ENCODE measurements at places on chromosomes 13 and 19. TPM values are rescaled to one million over a fixed set of nuclear protein-coding genes. Genes with fewer than 3 reads are reported as not detected.

- DNase-seq, result no peak
These were observed 292.8 kb downstream of the DCLK1 start for GRCh38 chr13:35838356-35838755.

DNA sequence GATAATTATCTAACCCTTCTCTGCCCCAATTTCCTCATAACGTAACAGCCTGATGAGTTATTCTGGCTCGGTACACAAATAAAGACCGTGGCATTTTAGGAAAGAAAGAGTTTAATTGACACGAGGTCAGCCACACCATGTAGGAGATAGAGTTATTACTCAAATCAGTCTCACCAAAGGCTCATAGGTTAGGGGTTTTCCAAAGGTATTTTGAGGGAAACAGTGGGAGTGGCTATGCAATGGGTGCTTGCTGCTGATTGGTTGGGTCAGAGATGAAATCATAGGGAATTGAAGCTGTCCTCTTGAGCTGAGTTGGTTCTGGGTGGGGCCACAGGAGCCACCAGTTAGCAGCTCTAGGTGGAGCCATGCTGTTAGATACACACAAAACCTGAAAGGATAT is 137.5 kb downstream of the FREM2 start:
- no peak for DNase-seq

GRCh38 chr19:40154121-40154680 is 37.0 kb upstream of the MAP3K10 start:
- DNase-seq, result no peak

DNA sequence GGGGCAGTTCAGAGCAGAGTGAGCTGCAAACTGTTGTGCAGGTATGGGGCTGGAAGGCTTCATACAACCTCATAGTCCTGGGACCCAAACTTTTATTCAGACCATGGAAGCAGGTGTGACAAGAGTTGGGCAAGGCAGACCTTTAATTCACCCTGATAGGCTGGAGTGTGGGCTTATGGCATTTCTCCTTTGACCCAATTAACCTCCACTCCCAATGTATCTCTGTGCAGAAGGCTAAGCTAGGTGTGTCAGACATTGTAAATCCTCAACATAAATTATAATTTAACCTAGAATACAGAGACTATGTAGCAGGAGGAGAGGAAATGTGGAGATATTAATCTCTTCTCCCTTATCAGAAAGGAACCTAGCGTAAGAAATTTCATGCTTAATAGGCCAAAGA is 12.2 kb upstream of the OR10H2 start:
- DNase-seq, result no peak

GRCh38 chr13:33219926-33220325 is 65.6 kb downstream of the STARD13 start:
- DNase-seq, result no peak

- DNase-seq, result no peak
These were observed 695 bp downstream of the ICAM1 start for GRCh38 chr19:10271543-10272086.

DNA sequence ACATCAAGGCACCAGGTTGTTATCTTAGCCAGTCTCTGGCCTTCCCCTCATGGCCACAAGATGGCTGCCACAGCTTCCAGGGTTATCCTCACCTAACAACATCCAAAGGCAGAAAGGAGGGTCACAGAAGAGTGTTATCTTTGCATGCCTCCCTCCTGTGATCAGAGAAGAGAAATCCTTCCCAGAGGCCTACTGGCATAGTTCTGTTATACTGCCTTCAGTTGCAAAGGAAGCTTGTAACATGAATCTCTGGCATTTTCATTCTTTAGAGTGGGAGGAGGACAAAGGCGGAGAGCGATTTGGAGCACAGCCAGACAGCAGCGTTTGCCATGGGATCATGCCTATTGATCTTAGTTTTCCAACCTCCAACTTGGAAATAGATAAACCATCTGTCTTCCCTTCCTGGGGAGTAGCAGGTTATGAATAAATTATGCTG is 135.7 kb downstream of the DNAJC15 start:
- DNase-seq, result no peak

GRCh38 chr19:30165228-30165813 is 206.9 kb upstream of the ZNF536 start:
- peak; percentile 61 for DNase-seq

GRCh38 chr13:20414546-20415305 is 110.9 kb downstream of the CRYL1 start:
- no peak for DNase-seq

GRCh38 chr13:71597150-71597549 is 269.9 kb downstream of the DACH1 start:
- DNase-seq, result no peak

DNA sequence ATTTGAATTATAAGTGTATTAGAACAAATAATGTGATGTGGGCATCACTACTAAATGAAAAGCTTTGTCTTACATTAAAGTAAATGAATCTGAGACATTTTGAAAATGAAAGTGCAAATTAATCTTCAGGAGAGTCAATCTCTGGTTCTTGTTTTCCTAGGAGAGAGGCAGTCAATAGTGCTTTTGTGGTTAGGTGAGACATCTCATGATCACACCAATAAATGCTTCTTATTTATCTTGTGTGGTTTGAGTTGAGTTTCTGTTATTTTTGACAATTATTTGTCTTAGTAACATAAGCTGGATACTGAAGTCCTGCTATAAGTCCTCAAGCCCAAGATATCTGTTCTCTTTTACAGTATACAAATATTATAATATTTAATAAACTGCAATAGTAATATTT is 1378.0 kb upstream of the PCDH9 start:
- no peak for DNase-seq

GRCh38 chr13:49749848-49750247 is 42.6 kb downstream of the KPNA3 start:
- DNase-seq, result no peak

GRCh38 chr13:74243637-74244526 is 109.7 kb upstream of the KLF12 start:
- DNase-seq, result no peak

- no peak for DNase-seq
These were observed 575 bp downstream of the SHFL start for GRCh38 chr19:10086591-10087192.

- DNase-seq, result no peak
These were observed 656 bp downstream of the PCCA start for GRCh38 chr13:100089465-100090032.

- DNase-seq, result no peak
These were observed 217.5 kb downstream of the ABCC4 start for GRCh38 chr13:95083758-95084157.

- DNase-seq, result no peak
These were observed 6.4 kb upstream of the RASL11A start for GRCh38 chr13:27264181-27264580.

DNA sequence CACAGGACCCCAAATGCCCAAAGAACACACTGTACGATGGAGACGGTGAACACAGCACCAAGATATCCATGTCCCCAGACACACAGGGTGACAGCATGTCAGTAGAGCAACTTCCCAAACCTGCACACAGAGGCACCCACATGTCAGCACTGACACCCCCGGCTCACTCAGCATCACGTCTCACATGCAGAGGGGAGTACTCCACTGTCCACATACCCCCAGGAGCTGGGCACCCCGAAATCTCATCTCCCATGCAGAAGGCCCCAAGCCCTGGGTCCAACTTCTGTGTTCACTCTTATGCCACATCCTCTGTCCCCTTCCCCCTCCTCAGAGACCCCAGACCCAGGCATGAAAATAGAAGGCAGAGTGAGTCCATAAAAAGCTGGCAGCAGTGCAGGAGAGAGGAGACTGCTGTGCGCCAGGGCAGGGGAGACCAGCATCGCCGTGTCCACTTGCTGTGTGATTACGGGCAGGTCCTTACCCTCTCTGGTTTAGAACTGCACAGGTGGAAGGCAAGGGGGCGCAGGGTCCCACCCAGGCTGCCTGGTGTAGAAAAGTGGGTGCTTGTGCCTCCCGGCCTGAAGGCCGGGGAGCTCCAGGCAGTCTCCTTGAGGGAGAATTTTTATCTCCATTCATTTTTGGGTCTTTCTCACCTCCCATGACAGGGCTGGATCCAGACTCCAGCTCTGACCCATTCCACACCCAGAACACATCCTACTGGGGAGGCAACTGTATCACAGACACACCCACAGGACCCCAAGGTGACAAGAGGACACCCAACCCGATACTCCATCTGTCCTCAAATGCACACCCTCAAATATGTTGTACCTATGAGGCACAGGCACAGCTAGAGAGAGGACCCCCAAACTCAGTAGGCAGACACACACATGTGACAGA is 17.0 kb downstream of the ERFL start:
- DNase-seq, result no peak

- no peak for DNase-seq
These were observed 181.5 kb downstream of the DNAJC3 start for GRCh38 chr13:95858286-95859075.

GRCh38 chr13:85719749-85720148 is 79.5 kb downstream of the SLITRK6 start:
- DNase-seq, result no peak

DNA sequence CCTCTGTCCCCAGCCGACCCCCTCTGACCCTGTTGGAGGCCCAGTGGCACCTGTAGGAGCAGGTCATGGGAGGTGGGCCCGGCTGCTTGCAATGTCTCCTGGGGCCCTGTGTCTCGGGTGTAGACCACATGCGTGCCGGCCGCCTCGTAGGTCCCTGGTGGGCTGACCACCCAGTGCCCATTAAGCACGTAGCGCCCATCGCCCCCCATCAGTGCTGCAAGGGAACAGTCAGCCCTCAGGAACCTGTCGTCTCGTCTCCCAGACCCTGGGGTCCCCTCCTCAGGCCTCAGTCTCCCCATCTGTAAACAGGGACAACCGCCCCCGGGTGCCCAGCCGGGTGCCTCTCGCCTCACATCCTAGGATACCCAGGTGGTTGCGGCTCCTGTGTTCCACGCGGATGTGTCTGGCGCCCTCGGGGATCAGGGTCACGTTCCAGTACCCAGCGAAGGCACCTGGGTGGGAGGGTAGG is 5.6 kb downstream of the ADAMTSL5 start:
- no peak for DNase-seq

DNA sequence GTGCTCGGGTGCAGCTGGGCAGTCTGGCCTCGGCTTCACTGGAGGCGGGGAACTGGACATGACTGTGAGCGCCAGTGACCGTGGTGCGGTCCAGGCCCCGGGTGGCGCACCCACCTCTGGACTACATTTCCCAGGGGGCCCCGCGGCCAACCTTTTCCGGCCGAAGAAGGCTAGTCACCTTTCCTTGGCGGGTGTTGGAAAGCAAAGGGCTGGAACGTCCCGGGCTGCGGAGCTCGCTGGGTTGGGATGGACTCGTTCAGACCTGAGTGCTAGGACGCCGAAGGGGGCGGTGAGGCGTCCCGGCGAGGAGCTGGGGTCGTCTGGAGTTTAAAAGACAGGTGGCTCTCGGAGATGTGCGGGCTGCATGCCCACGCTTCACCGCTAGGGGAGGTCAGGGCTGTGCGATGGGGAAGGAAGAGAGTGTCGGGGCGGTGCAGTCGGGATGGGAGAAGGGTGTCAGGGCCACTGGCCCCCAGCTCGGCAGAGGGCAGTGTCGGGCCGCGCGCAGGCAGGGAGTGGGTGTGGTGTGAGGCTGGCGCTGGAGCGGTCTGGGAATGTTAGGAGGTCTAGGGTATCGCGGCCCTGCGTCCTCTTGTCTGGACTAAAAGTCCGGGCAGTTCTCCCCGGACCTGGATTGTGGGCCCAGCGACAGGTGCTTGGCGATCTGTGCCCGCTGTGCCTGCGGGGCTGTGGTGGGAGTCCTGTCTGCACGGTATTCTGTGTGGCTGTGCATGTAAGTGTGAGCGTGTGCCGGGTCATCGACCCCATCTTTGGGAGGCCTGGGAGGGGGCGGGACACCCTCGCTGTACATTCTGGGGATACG is 57.1 kb downstream of the ZNF568 start:
- DNase-seq, result peak; percentile 91

GRCh38 chr19:38452430-38453366 is 19.2 kb downstream of the RYR1 start:
- no peak for DNase-seq

The CD33 gene
- 1.4 TPM for total RNA-seq

The HS6ST3 gene
- total RNA-seq, result 1.4 TPM

The CYTH2 gene
- total RNA-seq, result 46.4 TPM

The IGSF23 gene
- total RNA-seq, result not detected

The FFAR3 gene
- not detected for total RNA-seq

The ZNF69 gene
- total RNA-seq, result 2.7 TPM

The ZNF888 gene
- 1.3 TPM for total RNA-seq

The KLK3 gene
- not detected for total RNA-seq

The DHX34 gene
- 8.5 TPM for total RNA-seq

The PLIN4 gene
- total RNA-seq, result 89.8 TPM

The PEPD gene
- 30.1 TPM for total RNA-seq

The CACNG7 gene
- total RNA-seq, result not detected

The TNFSF11 gene
- total RNA-seq, result not detected

Data from cardiac septum (tissue), 1 donor.